ENCODE measurements at places on chromosomes 6 and 20. TPM values are rescaled to one million over a fixed set of nuclear protein-coding genes. Genes with fewer than 3 reads are reported as not detected.

DNA sequence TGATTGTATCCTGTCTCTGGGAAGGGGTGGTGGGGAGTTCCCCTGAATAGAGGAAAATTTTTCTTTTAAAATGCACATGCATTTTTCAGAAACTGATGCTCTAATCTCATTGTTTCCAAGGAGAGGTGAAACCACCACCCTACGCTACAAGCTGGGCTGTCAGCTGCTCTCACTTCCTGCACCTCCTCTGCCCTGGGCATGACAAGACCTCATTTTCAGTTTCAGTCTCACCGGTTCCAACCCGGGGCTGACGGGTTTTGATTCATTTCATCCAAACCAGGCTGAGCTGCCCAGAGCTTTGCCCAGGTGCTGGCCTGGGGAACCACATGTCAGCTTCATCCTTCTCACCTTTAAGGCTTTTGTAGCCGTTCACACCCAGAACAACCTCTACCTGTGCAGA is 99.7 kb downstream of the EYA2 start:
- peaks cover 27% of the 10 kb centered on the region for H3K4me1 ChIP-seq
- peaks cover 16% of the 10 kb centered on the region for H3K27me3 ChIP-seq
- H3K4me3 ChIP-seq, result no peak overlapping the region
- H3K36me3 ChIP-seq, result no peaks in the 10 kb centered on the region
- DNase-seq, result no peak

Gene PHACTR3
- 22.4 TPM for total RNA-seq

- H3K27ac ChIP-seq, result no peak overlapping the region
- no peak overlapping the region for H3K4me3 ChIP-seq
- no peaks in the 10 kb centered on the region for H3K27me3 ChIP-seq
- no peaks in the 10 kb centered on the region for H3K4me1 ChIP-seq
Observed at GRCh38 chr6:29524044-29524443, 35.5 kb downstream of the UBD start.

- H3K27ac ChIP-seq, result no peak overlapping the region
- no peaks in the 10 kb centered on the region for H3K4me1 ChIP-seq
- peaks cover 2% of the 10 kb centered on the region for H3K36me3 ChIP-seq
- DNase-seq, result no peak
- no peak overlapping the region for H3K4me3 ChIP-seq
- H3K27me3 ChIP-seq, result no peaks in the 10 kb centered on the region
Observed at GRCh38 chr20:52683761-52684160, 288.4 kb upstream of the TSHZ2 start.

Gene FLRT3
- total RNA-seq, result 35.2 TPM

All from neural crest cell (in vitro differentiated cells).